ENCODE measurements at places on chromosomes 5 and 9. TPM values are rescaled to one million over a fixed set of nuclear protein-coding genes. Genes with fewer than 3 reads are reported as not detected.

GRCh38 chr5:80592105-80592504, 22.0 kb upstream of the ANKRD34B start:
- DNase-seq = no peak
- H3K27me3 ChIP-seq = no peaks in the 10 kb centered on the region
- no peak overlapping the region for H3K27ac ChIP-seq

- no peaks in the 10 kb centered on the region for H3K27me3 ChIP-seq
- peaks cover 3% of the 10 kb centered on the region for H3K36me3 ChIP-seq
- no peak overlapping the region for H3K4me3 ChIP-seq
- peaks cover 68% of the 10 kb centered on the region for H3K4me1 ChIP-seq
- DNase-seq = no peak
These were observed 489.1 kb downstream of the CSNK1G3 start for GRCh38 chr5:124001036-124001615.

- no peaks in the 10 kb centered on the region for H3K36me3 ChIP-seq
- no peaks in the 10 kb centered on the region for H3K4me1 ChIP-seq
- H3K27me3 ChIP-seq = no peaks in the 10 kb centered on the region
These were observed 139.6 kb downstream of the HTR1A start for GRCh38 chr5:63822614-63823013.

DNA sequence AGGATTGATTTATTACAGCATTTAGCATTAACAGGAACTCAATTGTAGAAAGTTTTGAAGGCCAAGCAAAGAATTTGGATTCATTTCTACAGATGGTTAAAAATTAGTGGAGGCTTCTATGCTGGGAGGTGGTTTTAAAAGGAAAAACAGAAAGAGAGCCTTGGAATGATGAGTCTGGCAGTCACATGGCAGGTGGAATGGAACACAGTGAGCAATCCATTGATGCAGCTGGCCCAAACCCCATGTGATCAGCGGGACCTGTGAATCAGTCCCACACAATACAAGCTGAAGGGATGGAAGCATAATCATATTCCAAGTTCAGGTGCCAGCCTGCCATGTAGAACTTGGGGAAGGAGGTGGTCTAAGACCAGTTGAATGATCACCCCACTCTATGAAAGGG, 147.9 kb downstream of the PIP5K1B start:
- H3K27me3 ChIP-seq = peaks cover 6% of the 10 kb centered on the region
- H3K36me3 ChIP-seq = no peaks in the 10 kb centered on the region
- no peak overlapping the region for H3K27ac ChIP-seq
- H3K4me3 ChIP-seq = no peak overlapping the region
- DNase-seq = no peak

GRCh38 chr5:31888564-31888963, 249.6 kb downstream of the PDZD2 start:
- H3K4me1 ChIP-seq = peaks cover 32% of the 10 kb centered on the region
- peaks cover 6% of the 10 kb centered on the region for H3K27me3 ChIP-seq
- H3K36me3 ChIP-seq = no peaks in the 10 kb centered on the region
- no peak overlapping the region for H3K27ac ChIP-seq
- no peak for DNase-seq
- H3K4me3 ChIP-seq = no peak overlapping the region

SEMA5A gene
- total RNA-seq = 31.9 TPM
